ENCODE measurements at places on chromosomes 1 and 21. TPM values are rescaled to one million over a fixed set of nuclear protein-coding genes. Genes with fewer than 3 reads are reported as not detected.

GRCh38 chr1:182149411-182149965 is 88.0 kb upstream of the ZNF648 start:
- DNase-seq: no peak
- H3K4me3 ChIP-seq: no peak overlapping the region
- H3K27me3 ChIP-seq: no peaks in the 10 kb centered on the region
- no peak overlapping the region for H3K27ac ChIP-seq
- no peaks in the 10 kb centered on the region for H3K36me3 ChIP-seq

DNA sequence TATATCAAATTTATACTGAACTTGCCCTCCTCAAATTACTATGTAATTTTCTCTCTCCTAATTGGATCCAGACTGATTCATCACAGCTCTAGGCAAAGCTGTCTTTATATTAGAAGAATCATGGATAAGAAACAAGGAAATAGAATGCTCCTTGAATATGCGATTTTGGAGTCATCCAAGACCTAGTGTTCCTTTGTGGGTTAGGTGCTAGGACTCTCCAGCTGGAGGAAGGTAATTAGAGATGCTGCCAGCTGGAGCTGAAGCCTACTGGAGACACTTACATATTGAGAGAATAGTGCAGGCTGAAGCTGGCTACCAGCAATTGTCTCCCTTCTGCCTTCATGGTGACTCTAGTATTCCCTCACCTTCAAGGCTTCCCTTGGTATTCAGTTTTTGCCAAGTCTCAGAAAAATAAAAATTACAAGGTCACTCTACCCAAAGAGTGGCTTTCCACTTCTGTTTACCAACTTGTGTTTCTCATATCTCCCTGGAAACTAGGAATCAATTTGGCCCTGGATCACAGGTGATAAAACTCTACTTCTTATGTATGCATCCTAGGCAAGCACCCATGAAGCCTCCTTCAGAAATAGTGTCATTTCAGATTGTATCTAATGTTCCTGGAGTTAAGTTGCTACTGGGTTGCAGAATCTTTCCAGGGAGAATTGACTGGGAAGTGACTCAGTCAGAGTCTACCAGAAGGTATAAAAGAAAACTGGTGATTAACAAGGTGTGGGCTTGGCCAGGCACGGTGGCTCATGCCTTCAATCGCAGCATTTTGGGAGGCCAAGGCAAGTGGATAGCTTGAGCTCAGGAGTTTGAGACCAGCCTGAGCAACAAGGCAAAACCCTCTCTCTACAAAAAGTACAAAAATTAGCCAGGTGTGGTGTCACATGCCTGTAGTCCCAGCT is 24.4 kb upstream of the DOCK7 start:
- H3K27ac ChIP-seq: no peak overlapping the region
- no peaks in the 10 kb centered on the region for H3K36me3 ChIP-seq
- DNase-seq: no peak
- no peaks in the 10 kb centered on the region for H3K4me1 ChIP-seq
- no peak overlapping the region for H3K4me3 ChIP-seq

GRCh38 chr1:27763358-27763757 is 9.7 kb upstream of the STX12 start:
- no peaks in the 10 kb centered on the region for H3K4me1 ChIP-seq
- DNase-seq: no peak
- H3K27ac ChIP-seq: no peak overlapping the region

The DMBX1 gene
- not detected for total RNA-seq
